Left forelimb (tissue), 1 donor: ENCODE measurements at places on chromosomes 5 and 9.

GRCh38 chr5:73189871-73190376 is 16.9 kb downstream of the TMEM174 start:
- no peak for DNase-seq

DNA sequence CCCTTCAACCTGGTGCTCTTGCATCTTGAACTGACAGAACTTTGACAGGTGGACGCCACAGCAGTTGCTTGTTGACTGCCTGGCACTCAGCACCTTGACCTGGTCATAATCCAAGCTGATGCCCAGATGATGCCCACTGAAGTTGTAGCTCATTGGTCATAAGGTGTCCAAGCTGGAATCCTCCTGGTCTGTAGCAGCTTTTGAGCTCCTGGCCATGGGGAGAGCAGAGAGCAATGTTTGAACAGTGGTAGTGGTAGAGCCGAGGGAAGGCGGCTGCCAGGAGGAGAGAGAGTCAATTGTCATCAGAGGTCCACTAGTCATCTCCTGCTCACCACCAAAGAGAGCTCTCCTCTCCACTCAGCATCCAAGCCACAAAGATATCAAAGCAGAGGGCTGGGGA is 23.3 kb downstream of the CSF2 start:
- peak; percentile 22 for DNase-seq

GRCh38 chr9:108254236-108254635 is 601.5 kb downstream of the ACTL7B start:
- no peak for DNase-seq

DNA sequence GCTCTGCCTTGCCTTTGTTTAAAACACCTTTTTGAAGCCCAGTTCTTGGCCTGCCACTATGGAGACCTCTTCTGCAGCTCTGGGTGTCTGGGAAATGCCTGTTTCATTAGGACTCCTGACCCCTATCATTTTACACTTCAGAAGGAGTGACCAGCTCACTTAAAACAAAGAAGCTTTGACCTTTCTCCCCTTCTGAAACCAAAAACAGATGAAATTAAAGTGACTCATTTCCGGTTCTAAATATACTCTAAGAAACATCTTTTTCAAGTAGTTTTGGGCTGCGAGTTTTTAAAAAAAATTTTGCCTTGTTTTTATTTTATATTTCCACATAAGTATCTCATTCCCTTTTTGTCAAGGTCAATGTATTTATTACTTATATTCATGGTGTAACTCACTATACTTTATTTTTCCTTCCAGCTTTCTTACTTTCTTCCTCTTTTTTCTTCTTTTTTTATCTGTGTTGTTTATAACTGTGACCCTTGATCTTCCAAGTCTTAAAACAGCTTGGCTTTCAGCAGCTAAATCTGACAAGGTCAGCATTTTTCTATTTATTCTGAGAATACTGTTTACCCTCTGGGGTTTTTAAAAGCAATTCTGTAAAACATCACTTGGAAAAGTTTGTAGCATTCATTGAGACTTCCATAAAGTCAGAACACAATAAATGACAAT is 672.9 kb downstream of the NR2F1-AS1 start:
- no peak for DNase-seq

DNA sequence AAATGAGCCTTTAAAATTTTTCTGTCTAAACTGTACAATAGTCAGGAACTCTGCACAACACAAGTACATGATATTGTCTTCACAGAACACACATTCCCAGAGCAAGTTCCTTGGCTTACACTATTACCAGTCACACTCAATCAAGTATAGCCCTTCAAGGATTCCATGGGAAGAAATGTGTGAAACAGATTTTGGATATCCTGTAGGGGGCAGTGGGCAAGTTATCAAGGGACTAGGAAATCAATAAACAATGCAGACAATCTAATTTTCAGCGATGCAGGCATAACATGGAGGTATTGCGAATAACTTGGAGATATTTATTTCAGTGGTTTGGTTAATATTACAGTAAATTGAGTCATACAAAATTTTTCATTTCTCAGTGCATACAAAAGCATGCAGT is 1171.5 kb upstream of the NUDT12 start:
- DNase-seq, result no peak

DNA sequence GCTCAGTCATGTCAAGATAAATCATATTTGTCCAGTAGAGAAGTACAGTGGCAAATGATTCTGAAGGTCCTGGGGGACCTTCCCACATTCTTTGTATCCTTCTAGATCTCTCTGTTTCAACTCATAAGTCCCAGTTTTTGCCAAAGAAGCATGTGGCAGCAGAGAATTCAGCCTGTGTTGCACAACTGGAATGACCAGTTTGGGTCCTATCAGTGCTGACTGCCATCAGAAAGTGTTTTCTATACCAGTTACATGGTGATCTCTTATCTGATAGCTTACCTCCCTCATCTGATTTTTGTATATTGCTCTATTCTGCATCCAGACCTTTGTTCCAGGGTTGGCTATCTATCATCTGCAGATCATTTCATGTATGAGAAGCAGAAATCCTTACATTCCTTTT is 21.7 kb downstream of the GM2A start:
- DNase-seq, result no peak

DNA sequence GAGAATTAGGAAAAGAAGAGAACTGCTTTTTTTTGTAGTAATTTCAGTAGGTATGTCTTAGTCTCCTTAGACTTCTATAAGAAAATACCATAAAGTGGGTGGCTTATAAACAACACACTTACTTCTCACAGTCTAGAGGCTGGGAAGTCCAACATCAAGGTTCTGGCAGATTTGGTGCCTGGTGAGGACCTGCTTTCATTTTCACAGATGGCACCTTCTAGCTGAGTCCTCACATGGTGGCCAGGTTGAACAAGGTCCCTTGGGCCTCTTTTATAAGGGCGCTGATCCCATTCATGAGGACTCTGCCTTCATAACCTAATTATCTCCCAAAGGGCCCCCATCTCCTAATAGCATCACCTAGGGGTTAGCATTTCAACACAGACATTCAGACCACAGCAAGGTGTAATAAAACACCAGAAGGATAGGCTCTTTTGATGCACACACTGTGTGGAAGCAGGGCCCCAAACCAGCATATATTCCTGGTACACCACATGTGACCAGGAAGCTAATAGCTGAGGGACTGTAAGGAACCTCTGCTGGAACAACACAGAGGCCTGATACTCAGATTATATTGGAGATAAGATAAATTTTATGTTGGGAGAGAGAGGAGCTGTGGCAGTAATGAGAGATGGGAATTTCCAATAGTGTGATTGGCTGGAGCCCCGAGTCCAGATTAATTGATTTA is 384.9 kb downstream of the RAB3C start:
- DNase-seq, result no peak

DNA sequence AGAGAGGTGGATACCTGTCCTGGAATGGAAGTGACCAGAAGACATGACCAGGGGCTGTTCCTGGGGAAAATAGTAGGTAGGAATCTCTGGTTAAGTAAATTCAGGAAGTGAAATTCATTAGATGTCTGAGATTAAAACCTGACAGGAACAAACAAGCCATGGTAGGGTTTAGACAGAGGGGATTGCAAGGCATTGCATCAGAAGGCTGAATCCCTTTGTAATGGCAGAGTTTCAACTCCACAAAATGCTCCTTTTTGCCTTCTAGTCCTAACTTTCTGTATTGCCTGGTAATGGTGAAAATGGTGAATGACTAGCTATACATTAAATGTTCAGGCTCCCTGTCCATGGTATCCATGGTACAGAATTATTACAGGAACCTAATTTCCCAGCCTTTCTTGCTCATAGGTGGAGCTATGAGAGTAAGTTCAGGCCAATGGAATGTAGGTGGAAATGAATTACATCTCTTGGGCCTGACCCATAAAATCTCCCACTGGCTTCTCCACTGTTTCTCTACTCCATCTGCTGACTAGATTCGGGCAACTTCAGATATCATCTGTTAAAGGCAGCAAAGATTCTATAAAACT is 113.4 kb upstream of the CNTLN start:
- no peak for DNase-seq
